Gastrocnemius medialis (tissue), 4 donors: ENCODE measurements at places on chromosomes 7 and 10. TPM values are rescaled to one million over a fixed set of nuclear protein-coding genes. Genes with fewer than 3 reads are reported as not detected.

DNA sequence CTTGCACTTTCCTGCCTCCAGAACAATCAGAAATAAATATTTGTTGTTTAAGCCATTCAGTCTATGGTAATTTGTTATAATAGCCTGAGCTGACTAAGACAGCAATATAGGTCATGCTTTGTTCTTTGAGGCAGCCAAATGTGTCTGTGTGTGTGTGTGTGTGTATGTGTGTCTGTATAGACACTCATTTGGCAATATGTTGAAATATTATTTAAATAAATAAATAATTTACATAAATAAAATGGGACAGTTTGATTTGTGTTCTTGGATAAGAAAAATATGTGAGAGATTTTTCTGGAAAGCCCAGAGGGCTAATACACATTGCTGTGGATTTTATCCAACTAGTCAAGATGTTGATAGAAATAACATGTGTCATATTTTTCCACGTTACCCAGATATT, 140.2 kb downstream of the PTN start:
- DNase-seq = no peak

PLEKHS1 gene
- total RNA-seq = not detected

DNA sequence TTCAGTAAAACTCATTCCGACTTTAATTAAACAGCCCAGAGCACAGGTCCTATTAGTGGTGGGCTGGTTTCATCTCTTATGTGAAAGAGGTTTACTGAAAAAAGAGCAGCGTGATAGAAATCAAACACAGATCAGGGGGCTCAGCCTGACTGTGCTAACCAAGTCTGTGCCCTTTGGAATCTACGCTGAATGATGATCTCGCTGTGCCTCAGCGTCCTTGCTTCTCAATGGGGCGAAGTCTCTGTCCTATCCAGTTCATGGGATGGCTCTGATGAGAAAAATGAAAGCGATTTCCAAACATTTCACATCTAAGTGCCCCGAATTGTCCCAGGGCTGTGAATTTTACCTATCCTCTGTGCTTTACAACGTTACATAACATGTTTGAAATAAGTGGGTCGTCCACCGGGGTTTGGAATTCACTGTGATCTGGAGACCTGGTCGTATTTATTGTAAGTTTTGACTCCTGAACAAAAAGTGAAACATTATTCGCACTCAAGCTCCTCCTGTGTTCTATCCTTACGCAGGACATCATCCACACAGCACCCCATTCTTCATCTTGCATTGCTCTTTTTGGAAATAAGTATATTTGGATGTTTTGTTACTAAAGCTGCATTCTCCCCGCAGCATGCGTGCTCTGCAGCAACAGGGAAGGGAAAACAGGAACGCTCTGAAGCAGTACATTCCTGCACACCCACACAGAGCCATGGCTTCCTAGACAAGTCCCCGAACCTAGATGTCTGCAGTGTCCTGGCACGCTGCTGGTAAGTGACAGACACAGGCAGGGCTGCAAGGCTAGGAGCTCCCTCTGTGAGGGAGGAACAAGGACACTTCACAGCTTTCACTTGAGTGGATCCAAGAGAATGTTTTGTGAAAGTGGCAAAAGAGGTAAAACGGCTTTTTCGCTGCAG, 83.5 kb downstream of the SLC37A3 start:
- no peak for DNase-seq

DNA sequence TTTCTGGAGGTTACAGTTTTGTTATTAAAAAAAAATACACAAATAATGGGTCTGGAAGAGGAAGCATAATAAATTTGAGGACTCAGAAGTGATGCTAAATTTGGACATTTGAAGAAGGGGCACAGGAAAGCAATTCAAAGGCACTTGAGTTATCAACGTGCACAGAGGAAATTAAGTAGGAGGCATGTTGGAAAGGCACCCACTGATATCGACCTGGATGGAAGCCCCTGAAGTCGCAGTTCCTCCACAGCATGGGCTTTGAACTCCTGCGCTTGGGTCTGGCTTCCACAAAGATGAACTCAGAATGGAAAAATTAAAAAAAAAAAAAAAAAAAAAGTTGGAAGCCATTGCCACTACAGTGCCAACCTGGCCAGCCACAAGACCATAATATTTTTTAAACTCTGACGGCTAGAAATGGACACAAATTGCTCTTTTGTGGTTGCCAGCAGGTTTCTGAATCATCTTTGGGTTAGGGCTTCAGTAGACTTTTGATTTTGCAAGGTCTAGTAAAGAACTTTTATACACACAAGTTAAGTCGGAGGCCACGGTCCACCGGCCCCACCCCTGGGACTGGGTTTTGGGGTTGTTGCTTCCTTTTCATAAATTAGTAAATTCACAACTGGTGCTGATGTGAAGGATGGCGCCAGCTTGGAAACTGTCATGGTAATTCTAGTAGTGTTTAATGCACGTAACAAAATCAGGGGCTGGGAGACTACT, 21.6 kb downstream of the JCAD start:
- no peak for DNase-seq

IL6 gene
- 3.1 TPM for total RNA-seq

PLXNA4 gene
- total RNA-seq = 0.53 TPM

- DNase-seq = no peak
Measured at GRCh38 chr10:11440250-11441150, 170.9 kb downstream of the USP6NL start.

DNA sequence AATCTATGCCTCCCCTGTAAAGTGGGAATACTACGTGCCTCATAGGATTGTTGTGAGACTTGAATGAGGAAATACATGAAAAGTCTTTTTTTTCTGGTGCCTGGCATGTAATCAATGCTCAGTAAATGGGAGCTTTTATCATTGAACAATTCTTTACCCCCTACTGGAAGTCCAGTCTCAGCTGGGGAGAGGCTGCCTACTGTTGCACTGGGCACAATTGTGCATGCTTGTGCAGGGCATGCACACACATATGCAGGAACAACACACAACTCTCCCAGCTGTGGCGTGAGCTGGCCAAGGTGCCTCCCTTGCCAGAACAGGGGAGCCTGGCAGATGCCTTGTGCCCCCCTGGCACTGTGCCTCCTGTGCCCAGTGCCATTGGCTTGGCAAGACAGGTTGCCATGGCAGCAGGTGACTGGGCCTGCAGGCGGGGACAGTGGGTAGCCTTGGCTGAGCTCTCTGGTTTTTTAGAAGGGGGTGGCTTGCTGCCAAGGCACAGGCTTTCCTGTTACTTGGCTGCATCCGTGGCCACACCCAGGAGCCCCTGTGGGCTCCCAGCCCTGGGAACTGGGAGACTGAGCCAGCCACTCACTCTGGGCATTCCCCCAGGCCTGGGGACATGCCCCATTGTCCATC, 16.1 kb upstream of the PALD1 start:
- DNase-seq = peak; percentile 50

DNA sequence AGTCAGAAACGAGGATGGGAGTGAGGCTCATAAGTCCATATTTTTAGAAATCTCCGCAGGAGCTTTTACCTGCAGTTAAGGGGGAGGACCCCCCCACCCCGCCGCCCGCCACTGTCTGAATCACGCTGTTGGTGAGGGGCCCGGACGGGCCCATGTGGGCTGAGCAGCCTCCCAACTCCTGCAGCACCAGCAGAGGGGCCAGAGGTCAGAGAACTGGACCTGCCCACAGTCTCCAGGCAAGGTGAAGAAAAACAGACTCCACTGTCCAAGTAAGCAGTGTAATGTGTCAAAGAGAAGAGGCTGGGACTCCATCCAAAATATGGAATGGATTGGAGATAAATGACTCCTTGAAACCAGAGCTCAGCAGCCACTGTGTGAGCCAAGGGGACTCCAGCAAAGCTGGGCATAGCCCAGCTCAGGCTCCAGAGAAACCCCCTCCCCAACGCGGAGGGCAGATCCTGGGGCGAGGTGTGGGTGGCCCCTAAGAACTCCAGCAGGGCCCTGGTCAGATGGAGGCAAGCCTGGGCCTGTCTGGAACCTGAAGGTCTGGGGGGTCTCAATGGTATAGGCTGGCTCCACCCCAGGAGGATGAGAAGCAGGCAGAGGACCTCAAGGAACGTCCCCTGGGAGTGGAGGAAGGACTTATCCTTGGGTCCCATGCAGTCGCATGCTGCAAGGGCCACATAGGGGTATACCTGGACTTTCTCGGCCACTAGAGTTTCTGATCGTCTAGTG, 128.5 kb upstream of the TNS3 start:
- no peak for DNase-seq

GRCh38 chr7:149097088-149097487, 6.6 kb upstream of the ZNF786 start:
- no peak for DNase-seq

DNA sequence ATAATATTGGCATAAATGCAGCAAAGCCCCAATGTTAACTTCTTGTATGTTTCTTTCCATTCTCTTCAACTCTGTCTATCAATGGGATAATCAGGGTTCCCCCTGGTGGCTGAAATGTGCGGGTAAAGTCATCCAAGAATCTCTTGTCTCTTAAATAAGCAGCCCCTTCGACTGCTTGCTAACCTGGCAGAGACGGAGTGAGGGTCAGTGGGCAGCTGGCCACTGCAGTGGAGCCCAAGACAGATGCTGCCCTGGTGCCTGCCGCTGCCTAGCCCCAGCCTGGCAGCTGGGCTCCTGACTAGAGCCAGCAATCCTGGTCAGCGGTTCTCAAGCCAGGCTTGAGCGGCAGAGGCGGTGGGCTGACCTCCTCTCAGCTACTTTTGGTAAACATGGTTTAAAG, 248.9 kb downstream of the COBL start:
- DNase-seq = no peak

PLAC9 gene
- total RNA-seq = 16.1 TPM
